ENCODE measurements at places on chromosomes 1 and 21.

DNA sequence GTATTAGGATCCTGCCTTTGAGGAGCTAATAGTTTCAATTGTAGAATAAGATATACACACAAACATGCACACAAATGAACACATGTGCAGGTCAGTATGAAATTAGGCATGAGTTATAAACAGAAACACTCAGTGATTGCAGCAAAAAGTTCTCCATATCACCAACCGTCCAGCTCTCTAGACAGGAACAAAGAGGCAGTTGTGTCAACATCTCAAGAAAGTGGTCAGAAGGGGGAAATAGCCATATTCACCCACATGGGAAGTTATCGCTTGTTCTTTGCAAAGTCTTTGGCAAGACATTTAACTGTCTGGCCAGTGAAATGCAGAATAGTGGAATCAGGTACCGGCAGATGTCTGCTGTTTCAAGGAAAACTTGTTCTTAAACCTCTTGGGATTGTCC lies 29.4 kb upstream of the PIGC start:
- no peak for DNase-seq

DNA sequence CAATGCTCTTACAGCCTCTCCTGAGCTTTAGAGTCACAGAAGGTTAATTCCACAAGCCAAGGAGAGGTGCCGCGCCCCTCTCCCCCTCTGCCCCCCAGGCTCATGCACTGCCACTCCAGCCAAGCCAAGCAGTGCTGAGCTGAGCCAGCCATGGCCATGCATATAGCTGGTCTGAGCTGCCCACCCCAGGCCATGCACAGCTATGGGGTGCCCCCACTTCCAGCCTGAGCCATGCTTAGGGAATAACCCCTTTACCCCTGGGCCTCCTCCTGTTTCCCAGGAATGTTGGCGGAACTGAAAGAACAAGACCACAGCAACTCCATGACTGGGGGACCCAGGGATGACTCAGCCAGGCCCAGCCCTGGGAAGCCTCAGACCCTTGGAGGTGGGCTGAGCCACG lies 34.0 kb upstream of the MAGOH start:
- no peak for DNase-seq

DNA sequence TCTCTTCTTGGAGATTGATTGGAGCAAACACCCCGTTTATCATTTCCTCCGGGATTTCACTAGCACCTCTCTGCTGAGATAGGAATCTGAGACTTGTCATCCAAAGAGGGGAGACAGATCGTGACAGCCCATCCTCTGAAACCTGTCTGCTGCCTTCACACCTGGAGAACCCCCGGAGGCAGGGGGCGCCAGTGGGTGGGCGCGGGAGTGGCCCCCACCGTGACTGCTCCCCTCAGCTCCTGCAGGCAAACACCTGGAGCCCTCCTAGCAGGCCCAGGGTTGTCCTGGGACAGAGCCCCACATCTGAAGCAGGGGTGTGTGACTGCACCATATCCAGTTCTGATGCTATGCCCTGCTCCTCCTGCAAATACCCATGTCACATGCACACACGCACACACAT lies 209.5 kb upstream of the POU3F1 start:
- no peak for DNase-seq

GRCh38 chr1:171403393-171403792 lies 81.9 kb upstream of the PRRC2C start:
- no peak for DNase-seq

DNA sequence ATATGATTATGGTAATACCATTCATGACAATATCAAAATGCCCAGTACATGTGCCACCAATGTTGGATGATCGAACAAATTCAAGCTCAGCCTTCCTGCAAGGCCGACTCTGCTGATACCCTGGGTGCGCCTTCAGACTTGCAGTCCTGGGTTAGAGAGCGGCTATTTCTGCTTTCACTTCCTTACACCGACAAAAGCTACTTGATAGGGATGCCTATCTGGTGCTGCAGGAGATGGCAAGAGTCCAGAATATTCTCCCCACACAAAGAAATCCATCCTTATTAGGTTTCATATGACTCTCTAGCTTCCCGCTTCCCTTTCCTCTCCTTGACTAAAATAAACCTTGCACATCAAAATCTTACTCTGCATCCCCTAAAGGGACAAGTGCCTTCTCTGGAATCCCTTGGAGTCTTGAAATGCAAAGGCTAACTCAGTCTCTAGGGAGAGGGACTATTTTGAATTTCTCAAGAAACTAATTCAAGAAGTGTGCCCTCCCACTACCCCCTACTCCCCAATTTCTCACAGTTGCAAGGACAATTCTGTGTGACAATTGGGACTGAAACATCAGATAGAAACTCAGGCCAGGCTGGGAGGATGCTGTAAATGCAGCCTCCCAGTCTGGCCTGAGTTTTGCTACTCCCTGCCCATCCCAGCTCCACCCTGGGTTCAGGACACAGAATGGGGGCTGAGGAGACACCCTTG lies 103.1 kb upstream of the USP24 start:
- DNase-seq = no peak

GRCh38 chr1:108048301-108049177 lies 83.6 kb upstream of the VAV3 start:
- DNase-seq = no peak

DNA sequence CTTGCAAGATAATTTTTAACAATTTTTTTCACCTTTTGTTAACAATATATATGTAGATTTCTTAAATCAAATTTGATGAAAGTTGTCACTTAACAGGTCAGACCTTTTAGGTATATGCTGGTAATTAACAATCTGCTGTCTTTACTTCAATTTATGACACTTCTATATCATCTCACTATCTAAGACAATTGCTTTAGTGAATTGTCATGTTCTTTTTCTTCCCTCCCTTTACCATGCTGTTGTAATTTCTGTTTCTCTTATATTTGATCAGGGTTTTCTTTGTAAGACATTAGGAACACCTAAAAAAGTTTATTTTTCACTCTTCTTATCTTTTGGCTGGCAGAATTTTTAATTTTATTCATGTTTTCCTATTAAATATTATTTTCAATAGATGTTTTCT lies 2.0 kb downstream of the IFI16 start:
- DNase-seq = no peak

DNA sequence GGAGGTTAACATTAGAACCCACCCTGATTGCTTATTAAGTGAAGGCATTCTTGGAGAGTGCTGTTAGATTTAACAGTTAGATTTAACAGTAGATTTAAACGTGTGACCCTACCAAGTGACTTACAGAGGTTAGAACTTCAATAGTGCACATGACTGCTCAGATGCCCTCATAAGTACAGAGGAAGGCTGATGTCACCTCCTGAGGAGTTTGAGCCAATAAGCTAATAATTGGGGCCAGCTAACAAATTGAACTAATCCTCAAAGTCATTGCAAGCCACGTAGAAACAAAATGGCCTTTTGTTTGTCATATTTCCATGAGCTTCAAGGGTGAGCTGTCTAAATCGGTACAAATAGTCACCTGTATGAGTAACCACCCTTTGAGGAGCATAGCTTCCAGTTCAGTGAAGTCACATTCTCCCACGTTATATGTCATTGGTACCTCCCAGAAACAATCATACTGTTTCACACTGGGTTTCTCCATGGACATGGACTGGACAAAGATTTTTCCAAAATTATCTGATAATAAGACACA lies 11.7 kb downstream of the AVPR1B start:
- DNase-seq = no peak

DNA sequence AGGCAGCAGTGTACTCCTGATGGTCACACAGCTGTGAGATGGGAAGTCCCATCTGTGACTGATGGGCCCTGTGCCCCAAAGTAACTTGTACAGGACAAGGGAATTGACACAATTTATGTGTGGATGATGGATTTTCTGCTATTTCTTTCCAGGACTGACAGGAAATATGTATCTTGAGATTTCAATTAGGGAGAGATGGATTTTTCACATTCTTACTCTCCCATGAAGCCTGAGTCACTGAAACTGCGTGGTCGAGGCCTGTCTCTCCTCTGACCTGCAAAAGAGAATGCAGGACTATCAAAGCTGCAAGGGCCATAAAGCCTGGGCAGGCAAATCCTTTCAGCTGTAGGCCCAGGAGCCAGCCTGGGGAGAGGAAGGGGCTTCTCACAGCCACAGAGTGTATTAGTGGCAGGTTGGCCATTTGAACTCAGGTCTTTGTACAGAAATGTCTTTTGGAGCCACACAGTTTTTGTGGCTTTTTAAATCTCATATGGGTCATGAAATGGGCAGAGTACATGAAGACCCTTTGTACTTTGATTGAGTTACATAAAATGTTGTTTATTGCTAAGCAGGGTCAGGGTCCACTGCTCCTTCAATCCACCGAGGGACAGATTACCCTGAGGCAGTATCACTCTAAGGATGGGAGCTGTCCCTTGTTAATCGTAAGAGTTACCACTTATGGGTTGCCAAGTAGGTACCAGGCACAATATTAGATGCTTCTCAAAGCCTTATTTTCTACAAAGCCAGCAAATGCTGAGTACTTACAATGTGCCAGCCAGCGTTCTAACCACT lies 14.8 kb downstream of the ALX3 start:
- no peak for DNase-seq

DNA sequence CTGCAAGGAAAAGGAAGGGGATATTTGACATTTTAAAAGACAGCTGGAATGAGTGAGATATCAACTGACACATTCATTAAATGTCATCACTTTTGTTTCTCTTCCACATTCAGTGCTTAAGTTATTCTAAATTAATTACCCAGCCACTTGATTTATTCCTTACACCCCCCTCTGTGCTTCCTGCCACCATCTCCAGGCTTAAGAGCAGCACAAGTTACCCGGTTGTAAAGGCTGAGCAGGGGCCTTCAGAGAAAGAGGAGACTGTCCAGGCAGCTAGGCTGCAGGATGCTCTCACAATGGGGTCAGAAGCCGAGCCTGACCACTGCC lies 71.4 kb downstream of the SYT6 start:
- no peak for DNase-seq

DNA sequence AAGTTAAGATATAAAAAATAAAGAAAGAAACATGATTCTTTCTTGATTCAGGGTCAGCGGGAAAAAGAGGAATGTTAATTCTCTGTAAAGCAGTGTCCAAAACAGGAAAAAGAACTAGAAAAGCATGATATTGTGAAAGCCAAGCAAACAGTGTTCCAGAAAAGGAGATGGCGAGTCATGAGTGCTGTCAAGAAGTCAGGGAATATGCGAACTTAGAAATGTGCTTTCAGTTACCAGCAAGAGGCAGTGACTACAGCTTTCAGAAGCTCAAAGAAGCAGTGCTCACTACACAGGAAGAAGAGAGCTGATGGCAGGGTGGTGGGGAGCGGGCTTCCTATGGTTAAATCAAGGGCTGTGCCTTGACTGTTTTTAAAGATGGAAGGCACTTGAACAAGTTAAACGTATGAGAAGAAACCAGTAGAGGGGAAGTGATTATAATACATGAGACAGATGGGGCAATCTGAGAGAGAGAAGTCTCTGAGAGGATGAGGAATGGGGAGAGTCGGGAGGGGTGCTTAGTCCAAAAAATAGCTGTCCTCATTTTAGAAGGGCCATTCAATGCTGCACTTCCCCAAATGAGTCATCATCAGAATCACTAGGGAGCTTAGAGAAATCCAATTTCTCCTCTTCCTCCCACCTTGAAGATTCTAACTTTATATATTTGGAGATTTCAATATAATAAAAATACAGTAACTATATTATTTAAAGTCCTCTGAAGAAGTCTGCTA lies 90.4 kb downstream of the KCNK1 start:
- DNase-seq = no peak

- DNase-seq = no peak
These were observed 543.0 kb upstream of the DAB1 start for GRCh38 chr1:57966751-57967406.

DNA sequence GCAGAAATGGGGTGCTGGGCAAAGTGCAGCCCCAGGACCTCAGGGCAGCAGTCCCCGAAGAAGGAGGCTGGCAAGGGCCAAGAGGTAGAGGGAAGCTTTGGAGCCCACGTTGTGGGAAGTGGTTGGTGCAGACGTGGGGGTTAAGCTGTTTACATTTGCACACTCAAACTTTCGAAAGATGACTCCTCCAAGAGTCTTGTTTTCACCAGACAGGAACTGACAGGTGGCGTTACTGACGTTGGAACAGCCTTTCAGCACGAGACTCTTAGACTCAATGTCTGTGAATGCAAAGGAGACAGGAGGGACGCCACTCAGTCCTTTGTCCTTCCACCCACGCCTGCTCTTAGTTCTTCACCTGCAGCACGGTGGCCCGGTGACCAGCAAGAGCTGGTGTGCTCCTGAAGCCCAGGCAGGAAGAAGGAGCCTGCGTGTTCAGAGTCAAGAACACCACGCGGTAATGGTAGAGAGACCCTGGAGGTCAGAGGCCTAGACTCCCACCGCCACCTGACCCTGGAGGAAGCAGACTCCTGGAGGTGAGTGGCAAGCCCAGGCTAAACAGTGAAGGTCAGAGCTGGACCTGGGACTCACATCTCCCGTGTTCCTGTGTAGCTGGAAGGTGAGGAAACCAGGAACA lies 15.9 kb downstream of the LYPD8 start:
- no peak for DNase-seq

- DNase-seq = no peak
These were observed 104.8 kb downstream of the RGS2 start for GRCh38 chr1:192913683-192914082.

GRCh38 chr1:17752356-17752755 lies 2.8 kb upstream of the ACTL8 start:
- no peak for DNase-seq

- DNase-seq = no peak
These were observed 64.1 kb upstream of the TMEM51 start for GRCh38 chr1:15089258-15089992.

DNA sequence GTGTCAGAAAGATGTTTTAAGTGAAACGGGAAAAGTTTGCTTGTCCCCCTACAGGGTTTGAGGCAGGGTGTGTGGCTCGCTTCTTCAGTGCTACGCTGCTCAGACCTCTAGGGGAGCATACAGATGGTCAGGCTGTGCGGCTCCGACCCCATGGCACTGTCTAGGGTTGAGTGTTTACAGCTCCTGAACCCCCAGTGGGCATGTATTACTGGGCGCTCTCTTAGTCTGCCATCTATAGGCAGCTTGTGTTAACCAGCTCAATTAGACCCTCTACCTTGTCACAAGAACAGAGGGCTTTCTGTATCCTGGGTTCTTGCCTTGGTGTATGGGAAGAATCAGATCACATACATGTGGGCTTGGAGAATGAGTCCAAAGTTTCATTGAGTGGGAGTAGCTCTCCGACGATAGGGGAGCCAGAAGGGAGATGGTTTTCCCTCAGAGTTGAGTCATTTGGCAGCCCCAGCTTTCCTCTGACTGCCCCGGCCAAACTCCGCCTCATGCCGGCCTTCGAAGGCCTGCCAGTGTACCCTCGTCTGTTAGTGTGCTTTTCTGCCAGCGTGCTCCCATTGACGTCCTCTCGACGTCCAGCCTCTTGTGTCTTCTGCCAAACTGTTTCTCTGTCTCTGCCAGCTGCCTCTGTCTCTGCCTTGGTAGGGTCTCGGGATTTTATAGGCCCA lies 38.6 kb upstream of the ADGRL4 start:
- no peak for DNase-seq

GRCh38 chr21:19475525-19475924 lies 1071.9 kb upstream of the TMPRSS15 start:
- DNase-seq = no peak

DNA sequence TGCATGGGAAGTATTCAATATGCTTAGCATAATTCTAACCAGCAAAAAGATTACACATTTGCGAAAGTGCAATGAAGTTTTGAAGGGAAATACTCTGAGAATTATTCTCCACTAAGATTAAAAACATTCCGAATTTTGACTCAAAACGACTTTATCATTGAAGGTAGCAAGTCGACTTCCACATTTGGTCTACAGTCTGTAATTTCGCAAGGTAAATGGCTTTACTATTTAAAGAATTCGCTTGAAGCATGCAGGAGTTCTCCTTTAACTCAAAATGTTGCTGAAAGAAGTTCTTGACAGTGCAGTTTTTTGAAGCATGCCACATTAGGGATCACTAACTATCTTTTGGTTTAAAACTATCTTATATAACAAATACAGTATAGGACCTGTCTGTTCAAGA lies 161.0 kb upstream of the HP1BP3 start:
- DNase-seq = no peak
